Fibroblast of villous mesenchyme (primary cell): ENCODE measurements at places on chromosomes 12 and 14. TPM values are rescaled to one million over a fixed set of nuclear protein-coding genes. Genes with fewer than 3 reads are reported as not detected.

DNA sequence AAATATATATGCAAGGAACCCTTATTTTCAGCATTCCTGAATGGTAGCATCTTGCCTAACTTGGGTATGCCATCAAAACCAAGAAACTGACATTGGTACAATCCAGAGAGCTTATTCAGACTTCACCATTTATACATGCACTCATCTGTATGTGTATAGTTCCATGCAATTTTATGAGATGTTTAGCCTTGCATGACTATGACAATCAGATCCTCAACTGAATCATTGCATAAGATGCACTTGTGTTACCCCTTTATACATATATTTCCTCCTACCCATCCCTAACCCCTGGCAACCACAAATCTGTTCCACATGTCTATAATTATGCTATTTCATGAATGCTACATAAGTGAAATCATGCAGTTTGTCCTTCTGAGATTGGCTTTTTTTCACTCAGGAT lies 37.0 kb upstream of the PPFIBP1 start:
- DNase-seq, result no peak

The GDF3 gene
- total RNA-seq, result not detected in 2 replicates

DNA sequence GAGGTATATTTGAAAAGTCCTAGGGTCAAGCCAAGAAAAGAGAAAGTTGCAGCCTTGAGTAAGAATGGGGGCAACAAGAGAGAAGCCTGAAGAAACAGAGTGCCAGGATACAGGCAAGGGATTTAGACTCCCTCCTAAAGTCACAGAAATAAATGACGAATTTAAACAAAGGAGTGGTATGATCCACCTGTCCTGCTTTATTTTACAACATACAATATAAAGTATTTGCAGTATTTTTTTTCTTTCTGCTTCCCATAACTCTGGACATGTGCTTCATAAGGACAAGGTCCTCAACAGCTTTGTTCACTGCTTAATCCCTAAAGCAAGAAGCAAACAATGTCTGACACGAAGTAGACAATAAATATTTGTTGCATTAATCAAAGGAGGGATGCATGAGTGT lies 57.4 kb downstream of the IFNG start:
- DNase-seq, result no peak

DNA sequence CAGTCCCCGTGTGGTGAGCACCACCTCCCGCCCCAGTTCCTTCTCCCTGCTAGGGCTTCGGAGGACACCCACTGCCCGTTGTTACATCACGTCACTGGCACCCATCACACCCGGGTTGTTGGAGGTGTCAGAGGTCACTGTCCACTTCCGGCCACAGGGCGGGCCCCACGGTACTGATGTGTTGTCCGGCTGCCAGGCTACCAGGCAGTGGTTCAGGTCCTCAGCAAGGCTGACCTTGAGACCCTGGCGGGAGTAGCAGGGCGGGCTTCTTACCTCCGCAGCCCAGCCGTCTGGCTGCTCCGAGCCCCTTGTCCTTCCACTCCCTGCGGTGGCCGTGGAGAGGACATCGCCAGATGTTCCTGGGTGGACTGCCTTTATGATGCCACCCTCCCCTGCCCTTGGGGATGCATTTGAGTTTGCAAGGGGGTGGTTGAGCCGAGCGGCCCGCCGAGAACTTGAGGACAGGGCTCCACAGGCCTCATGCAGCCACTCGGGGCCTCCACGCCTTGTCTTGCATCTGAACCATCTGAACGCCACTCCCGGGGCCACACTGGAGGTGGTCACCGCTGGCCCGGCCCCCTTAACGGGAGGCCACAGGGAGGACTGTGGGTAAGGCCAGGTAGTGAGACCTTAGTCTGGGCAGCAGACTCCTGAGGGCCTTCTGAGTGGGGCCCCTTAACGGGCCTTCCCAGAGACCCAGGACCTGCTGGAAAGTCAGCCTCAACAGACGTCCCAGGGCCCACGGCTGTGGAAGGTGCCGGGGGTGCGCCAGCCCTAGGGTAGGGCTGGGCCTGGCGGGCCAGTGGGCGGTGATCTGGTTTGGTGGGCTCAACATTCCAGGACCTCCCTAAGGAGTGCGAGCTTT lies 27.1 kb upstream of the PLD4 start:
- no peak for DNase-seq

The CDKN3 gene
- 35.8 and 42.7 TPM in 2 replicates for total RNA-seq

DNA sequence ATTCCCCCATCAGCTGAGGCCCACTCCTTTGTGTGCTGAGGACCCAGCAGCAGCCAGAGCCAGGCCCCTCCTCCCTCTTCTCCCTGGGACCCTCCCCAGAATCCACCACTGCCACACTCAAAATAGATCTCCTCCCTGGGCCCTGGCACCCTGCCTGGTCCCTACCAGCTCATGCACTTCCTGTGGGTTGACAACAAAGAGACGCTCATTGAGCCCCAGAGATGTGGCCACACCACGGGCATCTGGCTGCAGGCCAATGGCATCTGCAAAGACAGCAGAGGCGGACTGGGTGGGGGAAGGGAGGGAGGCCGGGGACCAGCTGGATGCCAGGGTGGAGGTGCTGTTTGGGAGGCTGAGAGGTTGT lies 16.0 kb upstream of the ENDOU start:
- DNase-seq, result no peak

GRCh38 chr14:75445236-75445635 lies 17.4 kb downstream of the JDP2 start:
- DNase-seq, result no peak

- peak; percentile 76 for DNase-seq
Observed at GRCh38 chr12:105053116-105053572, 31.1 kb downstream of the ALDH1L2 start.

The SLC10A1 gene
- not detected in 2 replicates for total RNA-seq

GRCh38 chr14:89299587-89299986 lies 117.4 kb downstream of the FOXN3 start:
- no peak for DNase-seq

DNA sequence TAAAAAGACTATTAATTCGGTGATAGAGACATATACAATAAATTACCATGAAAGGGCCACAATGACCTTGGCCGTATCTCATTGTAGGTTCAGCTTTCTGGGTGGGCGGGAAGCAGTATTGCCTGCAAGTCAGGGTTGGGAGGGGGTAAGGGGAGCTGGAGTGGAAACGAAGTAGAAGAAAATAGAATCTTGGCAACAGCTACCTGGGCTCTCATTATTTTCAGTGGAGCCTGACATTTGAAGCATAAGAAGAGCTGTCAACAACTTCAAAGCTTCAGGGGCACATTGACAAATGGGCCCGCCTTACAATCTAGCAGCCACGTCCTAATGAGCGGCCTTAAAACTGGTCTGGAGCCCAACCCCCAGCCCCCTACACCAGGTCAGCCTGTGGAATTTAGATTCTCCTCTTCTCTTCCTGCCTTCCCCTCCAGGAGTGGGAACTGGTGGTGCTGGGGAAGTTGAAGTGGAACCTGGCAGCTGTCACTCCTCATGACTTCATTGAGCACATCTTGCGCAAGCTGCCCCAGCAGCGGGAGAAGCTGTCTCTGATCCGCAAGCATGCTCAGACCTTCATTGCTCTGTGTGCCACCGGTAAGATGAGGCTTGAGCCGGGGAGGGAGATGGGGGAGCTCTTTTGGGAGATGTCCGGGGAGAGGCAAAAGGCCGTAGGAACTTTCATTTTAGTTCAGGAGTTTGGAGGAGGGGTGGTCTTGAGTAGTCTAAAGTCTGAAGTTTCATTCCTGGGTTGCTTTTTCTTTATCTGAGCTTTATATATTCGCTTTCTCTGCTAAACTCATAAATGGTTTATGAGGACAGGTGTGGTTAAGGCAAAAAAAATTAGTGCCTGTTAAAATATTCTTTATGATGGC lies 5.0 kb downstream of the CCND2 start:
- DNase-seq, result no peak

The ADGRD1 gene
- under 0.01 TPM in 2 replicates for total RNA-seq

DNA sequence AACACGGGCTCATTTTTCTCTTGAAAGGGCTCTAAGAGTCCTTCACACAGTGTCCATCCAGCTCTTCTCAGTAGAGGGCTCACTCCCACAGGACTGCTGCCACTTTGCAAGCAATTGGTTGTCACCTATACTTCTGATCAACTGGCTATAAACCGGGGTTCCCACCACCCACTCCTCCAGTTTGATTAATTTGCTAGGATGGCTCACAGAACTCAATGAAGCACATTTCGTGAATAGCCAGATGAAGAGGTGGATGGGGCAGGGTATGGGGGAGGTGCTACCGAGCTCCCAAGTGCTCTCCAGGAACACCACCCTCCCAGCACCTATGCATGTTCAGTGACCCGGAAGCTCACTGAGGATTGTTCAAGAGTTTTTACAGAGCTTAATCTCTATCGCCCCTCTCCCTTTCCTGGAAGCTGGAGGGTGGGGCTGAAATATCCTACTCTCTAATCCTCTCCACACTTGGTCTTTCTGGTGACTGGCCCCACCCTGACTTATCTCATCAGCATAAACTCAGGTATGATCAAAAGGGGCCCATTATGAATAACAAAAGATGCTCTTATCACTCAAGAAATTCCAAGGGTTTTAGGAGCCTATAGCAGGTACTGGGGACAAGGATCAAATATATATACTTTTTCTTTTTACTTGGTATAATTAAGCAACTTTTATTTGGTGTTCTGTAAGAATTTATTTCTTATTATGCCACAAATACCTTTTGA lies 13.9 kb upstream of the EGLN3 start:
- no peak for DNase-seq

The FAM222A gene
- 0.32 and 0.43 TPM in 2 replicates for total RNA-seq

DNA sequence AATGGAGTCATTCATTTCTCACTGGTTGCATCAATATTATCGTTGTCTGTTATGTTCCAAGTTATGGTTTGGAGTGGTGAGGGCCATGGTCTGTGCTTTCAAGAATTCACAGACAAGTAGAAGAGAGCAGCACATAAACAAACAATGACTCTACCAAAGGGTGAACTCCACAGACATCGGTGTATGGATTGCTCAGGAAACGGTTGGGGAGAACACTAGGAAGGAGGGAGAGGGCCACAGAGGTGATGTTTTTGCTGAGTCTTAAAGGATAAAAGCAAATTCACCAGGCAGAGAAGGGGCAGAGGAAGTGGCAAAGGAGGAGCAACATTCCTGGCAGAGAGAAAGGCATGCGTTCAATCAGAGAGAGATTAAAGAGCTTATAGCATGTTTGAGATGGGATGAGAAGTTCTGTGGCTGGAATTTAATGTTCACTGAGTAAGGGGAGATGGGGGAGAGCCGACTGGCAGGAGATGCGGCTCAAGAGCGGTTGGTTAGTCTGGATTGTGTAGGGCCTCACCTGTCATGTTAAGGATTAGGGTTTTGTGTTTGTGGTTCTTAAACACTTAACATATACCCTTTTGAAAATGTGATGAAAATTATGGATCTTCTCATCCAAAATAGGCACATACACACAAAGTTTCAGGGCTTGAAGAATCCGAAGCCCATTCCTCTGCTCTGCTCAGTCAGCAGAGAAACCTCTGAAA lies 42.3 kb upstream of the FRMD6 start:
- peak; percentile 94 for DNase-seq

GRCh38 chr12:108299516-108299915 lies 39.6 kb downstream of the CMKLR1 start:
- no peak for DNase-seq

DNA sequence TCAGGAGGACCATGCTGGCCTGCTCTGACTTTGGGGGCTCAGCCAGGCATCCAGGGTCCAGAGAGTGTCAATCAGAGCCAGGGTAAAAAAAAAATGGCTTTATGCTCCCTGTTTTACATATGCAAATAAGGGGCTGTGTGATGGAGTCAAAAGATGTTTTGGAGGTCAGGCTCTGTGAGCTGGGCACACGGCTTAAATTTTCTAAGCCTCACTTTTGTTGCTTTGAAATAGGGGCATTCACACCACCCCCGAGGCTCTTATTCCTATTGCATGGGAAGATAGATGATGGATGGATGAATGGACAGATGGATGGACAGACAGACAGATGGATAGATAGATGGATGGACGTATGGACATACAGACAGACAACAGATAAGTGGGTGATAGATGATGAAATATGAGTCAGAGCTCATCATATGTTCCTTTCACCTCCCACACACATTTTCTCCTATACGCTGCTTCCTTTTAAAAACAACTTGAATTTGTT lies 42.7 kb downstream of the RIN3 start:
- DNase-seq, result no peak

DNA sequence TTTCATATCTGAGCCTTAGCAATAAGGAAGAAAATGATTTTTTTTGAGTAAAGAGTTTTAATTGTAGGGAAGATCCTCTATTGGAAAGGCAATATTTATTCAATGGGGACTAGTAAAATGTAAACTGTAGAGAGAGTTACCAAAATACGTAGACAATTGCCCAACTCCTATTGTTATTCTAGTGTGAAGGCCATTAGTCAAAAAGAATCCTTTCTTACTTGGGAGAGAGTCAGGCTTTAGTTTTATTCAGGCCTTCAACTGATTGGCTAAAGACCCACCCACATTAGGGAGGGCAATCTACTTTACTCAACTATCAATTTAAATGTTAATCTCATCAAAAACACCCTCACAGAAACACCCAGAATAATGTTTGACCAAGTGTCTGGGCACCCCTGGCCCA lies 485.8 kb upstream of the ATXN7L3B start:
- DNase-seq, result no peak

GRCh38 chr12:124607681-124608425 lies 40.4 kb upstream of the NCOR2 start:
- DNase-seq, result no peak

- DNase-seq, result no peak
Observed at GRCh38 chr12:54276368-54276767, 3.6 kb downstream of the CBX5 start.

DNA sequence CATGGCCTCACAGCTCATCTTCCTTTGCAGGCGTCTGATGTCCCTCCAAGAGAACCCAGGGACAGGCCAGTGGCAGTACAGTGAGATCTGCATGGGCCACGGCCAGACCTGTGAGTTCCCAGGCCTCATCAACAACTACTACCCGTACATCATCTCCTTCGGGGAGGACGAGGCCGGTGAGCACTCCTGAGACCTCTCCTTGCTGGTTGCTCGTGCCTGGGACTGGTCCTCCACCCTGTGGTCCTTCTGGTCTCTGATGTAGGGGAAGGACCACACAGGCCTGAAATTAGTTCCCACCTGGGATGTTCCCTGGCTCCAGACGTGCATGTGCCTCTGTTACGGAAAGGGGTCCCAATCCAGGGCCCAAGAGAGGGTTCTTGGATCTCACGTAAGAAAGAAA lies 17.9 kb downstream of the HHIPL1 start:
- DNase-seq, result no peak

GRCh38 chr14:75279153-75279762 lies 630 bp downstream of the FOS start:
- peak; percentile 79 for DNase-seq

The E2F7 gene
- total RNA-seq, result 10.4 and 17.4 TPM in 2 replicates

GRCh38 chr14:70332015-70332414 lies 27.5 kb downstream of the COX16 start:
- no peak for DNase-seq

DNA sequence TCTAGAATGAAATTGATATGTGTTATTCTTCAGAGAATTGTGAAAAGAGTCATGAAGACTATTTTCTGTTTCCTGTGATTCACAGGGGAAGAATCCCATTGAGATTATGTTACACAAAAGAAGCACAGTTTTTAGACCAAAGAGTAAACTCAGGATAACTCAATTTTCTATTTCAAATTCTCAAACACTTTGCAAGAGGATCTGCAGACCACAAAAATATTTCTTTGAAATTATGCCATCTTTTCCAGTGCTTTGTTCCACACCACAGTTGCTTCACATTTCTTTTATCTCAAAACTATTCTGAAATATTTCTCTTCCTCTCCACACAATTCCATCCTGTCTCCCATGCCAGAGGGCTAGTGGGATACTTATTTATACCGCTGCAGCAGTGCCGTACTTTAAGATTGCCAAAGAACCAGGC lies 188.9 kb upstream of the FOXG1 start:
- peak; percentile 2 for DNase-seq

The PLD4 gene
- under 0.01 TPM in 1 of 2 replicates, not detected in the other for total RNA-seq

GRCh38 chr12:62530596-62530995 lies 64.0 kb downstream of the MON2 start:
- DNase-seq, result peak; percentile 86

- DNase-seq, result peak; percentile 44
Observed at GRCh38 chr14:54593860-54594259, 26.9 kb downstream of the SAMD4A start.

The ZNF605 gene
- total RNA-seq, result 7.7 and 14.2 TPM in 2 replicates
